ENCODE measurements at places on chromosomes 5 and 9.

DNA sequence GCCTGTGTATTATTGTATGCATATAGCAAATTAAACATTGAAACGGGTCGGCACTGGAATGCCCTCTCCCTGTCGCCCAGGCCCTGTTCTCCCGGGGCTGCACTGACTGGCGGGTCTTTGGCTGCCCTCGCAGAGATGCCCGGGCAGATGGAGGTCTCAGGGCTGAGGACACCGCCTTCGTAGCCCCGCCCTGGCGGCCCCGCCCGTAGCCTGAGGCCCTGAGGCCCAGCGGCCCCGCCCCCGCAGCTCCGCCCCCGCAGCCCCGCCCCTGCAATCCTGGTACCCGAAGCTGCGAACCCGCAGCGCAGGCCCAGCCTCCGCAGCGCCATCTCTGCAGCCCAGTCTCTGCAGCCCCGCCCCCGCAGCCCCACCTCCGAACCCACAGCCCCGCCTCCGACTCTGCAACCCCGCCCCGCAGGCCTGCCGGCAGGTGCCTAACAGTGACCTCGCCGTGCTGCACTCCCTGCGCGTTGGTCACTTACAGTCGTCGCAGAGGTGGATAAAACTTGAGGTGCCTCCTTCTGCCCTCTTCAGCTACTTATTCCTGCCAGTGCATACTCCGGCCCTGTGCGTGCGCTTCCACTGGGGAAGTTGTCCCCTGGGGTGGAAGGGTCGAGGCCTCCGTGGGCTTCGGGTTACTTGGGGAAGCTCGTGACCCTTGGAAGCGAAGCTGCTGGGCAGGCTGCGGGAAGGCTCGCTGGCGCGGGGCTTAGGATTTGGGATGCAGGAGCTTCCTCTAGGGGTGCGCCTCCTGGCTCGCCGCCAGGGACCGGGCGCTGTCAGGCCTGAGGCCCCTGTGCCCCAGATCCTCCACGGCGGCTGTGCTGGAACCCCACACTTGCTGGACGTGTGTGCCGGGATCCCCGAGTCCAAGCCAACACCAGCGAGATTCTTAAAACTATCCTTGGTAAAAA, 72.3 kb downstream of the ICE1 start:
- peak; percentile 82 for DNase-seq

- DNase-seq: no peak
Measured at GRCh38 chr5:35183556-35183955, 46.7 kb downstream of the PRLR start.

- DNase-seq: no peak
Measured at GRCh38 chr5:90015584-90016018, 394.0 kb downstream of the CETN3 start.

- no peak for DNase-seq
Measured at GRCh38 chr5:176875783-176876505, 23.2 kb downstream of the HK3 start.

DNA sequence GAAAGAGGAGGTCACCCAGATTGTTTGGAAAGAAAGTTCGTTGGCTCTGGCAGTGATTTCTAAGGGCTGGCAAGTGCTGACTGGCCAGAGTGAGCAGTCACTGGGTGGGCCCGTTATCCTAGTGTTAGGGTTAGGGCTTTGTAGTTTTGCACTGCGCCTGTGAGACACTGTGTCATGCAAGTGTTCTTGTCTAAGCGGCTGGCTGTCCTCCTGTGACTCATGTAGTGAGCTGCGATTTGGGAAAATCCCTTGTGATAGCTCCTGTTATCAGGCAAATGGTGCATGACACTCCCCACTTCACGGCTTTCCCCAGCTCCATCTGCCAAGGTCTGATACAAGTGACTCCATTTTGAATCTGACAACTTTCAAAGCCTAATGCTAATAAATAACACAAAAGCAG, 526.0 kb upstream of the ADAMTS16 start:
- no peak for DNase-seq

GRCh38 chr9:32265037-32265436, 119.4 kb upstream of the ACO1 start:
- no peak for DNase-seq

- no peak for DNase-seq
Measured at GRCh38 chr5:175321927-175322532, 122.0 kb downstream of the DRD1 start.

DNA sequence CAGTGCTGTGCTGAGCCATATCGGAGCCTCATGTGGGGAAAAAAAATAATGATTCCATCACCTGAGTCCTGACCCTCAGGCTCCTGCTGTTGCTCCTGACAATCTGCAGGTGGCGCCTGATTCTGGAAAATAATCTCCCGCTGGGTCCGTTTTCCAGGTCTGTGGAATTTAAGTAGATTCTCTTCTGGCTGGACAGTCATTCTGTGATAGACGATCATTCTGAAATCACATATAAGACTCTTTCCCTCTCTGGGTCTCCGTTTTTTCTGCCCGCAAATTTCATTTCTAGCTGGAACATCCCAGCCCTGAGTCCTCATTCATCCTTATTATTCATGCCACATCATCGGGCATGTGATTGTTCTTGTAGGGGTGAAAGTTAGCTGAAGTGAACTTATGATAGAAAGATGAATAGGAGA, 22.1 kb upstream of the STXBP1 start:
- DNase-seq: peak; percentile 31

DNA sequence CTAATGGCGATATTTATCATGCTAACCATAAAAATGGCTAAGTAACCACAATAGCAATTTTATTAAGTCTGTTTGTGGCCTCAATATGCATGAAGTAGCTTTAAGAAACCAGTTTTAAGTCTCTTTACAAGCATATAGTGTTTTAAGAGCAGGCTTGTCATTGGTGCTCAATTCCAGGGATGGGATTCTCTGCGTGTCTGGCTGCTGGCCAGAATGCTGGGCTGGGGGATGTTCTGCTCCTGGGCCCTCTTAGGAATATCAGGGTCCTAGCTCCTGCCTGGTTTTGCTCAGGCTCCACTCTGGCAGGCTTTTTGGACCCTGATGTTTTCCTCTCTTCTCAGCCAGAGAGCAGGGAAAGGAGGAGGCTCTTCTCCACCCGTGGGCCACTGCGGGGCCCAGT, 127.2 kb downstream of the PDE8B start:
- no peak for DNase-seq

GRCh38 chr5:81156732-81157131, 76.4 kb upstream of the CKMT2 start:
- DNase-seq: no peak

DNA sequence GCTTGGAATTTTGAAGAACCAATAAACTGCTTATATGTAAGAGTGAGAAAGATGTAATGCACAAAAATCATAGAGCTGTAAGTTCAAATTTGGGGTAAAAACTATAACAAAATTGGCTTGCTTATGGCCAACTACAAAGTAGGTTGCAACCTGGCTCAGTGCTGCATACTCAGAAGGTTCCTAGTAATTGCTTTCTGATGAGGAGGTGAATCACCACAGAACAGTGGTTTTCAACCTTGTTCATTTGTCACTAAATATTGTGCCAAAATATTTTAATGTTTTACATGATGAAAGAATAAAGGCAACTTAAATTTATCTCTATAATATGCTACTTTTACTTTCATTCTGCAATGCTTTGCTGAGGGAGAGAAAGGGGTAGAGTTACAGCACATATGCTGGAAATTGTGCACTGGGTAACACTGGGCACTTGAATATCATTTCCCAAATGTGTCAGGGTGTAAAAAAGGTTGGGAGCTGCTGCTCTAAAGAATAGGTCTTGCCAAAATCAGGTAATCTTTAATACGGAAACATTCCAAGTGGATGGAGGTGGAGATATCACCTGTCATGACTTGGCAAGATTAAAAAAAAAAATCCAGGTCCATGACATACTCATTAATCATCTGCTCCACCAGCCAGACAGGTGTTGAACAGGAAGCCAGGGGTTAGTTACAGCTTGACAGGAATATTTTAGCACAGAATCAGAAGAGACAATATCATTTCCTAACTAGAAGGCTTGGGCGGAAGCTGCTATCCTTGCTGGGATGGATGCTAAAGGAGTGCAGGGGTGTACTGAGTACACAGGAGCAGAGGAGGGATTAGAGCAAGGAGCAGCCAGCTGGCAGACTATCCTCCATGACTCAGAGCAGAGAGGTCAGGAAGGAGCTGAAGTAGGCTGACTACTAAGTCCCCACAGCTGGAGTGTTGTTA, 34.6 kb upstream of the CCL21 start:
- DNase-seq: no peak

GRCh38 chr5:97496037-97496436, 313.0 kb upstream of the RIOK2 start:
- DNase-seq: no peak

Measured in activated CD4-positive, alpha-beta T cell treated with anti-CD3 and anti-CD28 coated beads for 4 hours (primary cell).